ENCODE measurements at places on chromosomes 2 and 18.

DNA sequence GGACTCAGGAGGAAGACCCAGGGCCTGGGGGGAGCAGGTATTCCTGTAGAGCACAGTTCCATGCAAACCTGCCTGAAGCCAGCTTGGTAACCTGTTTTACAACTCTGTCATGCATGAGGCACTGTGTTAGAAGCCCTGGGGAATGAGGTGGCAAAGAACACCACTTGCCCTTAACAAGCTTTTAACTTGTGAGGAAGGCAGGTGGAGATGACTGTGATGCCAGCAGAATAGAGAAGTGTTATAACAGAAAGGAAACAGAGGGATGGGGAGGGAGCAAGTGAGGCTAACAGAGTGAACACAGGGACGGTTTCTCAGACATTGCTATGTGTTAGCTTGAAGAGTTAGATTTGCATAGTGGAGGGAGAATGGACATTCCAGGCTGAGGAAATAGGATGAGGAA lies 11.5 kb upstream of the IL1A start:
- no peak for DNase-seq

GRCh38 chr2:194602750-194603149 lies 1054.3 kb upstream of the SLC39A10 start:
- no peak for DNase-seq

DNA sequence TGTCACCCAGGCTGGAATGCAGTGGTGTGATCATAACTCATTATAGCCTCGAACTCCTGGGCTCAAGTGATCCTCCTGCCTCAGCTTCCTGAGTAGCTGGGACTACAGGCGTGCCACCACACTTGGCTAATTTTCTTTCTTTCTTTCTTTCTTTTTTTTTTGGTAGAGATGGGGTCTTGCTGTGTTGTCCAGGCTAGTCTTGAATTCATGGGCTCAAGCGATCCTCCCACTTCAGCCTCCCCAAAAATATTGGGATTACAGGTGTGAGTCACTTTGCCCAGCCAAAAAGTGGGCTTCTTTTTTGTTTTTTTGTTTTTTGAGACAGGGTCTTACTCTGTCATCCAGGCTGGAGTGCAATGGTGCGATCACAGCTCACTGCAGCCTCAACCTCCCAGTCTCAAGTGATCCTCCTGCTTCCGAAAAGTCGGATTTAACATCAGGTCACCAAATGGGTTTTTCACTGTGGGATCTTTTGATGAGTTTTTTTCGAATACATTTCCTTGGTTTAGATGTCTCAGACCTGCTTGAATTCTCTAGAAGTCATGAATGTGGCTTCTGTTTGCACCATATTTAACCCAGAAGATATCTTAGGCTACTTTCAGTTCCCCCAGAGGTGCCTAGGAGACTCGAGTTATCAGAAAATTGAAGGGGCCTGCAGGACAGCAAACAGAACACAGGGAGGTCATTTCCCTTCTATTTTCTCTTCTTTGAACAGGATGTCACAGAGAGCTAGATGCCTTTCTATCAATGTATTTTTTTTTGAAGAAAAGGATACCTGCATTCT lies 8.9 kb downstream of the RAB31 start:
- DNase-seq, result no peak

DNA sequence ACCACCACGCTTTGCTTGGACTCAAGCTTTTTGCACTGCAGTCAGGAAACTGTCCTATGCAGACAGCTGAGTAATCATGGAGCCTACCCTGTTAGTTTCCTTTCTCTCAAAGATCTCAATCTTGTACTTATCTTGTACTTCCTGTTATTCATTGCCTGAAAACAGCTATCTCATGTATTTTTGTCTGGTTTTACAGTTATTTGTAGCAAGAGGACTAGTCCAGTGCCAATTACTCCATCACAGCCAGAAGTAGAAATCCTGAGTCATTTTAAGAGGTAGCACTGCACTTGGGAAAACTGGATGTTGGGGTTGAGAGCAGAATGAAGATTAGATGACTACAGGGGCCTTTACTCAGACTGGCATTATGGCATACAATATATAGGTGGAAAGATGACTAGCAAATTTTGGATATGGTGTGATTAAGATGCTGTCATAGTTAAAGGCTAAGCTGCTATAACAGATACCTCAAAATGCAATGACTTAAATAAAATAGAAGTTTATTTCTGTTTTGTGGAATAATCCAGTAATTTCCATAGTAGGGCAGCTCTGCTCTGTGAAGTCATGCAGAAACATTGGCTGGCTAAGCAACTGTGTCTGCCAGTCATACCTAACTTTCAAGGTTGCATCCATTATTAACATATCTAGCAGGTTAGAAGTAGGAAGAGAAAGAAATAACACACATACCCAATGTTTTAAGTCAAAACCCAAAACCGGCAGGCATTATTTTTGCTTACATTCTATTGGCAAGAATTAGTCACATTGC lies 21.1 kb upstream of the CHMP3 start:
- no peak for DNase-seq

- DNase-seq, result no peak
These were observed 54.4 kb downstream of the LRPPRC start for GRCh38 chr2:43941359-43941758.

DNA sequence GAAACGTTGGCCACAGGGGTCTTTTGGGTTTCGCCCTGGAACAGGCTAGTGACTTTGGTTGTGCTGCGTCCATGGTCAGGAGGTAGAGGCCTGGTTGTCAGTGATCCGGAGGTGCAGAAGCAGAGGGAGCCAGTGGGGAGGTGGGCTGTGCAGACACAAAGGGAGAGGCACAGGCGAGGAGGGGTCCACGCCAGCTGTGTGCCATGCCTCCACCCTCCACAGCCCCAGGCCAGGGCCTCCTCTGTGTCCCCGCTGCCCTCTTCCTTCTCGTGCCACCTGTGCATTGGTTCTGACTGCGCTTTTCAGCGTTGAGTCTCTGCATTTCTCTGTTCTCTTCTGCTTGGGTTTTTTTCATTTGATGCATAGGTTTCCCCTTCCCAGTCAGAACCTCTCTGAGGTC lies 121.0 kb downstream of the GBX2 start:
- no peak for DNase-seq

DNA sequence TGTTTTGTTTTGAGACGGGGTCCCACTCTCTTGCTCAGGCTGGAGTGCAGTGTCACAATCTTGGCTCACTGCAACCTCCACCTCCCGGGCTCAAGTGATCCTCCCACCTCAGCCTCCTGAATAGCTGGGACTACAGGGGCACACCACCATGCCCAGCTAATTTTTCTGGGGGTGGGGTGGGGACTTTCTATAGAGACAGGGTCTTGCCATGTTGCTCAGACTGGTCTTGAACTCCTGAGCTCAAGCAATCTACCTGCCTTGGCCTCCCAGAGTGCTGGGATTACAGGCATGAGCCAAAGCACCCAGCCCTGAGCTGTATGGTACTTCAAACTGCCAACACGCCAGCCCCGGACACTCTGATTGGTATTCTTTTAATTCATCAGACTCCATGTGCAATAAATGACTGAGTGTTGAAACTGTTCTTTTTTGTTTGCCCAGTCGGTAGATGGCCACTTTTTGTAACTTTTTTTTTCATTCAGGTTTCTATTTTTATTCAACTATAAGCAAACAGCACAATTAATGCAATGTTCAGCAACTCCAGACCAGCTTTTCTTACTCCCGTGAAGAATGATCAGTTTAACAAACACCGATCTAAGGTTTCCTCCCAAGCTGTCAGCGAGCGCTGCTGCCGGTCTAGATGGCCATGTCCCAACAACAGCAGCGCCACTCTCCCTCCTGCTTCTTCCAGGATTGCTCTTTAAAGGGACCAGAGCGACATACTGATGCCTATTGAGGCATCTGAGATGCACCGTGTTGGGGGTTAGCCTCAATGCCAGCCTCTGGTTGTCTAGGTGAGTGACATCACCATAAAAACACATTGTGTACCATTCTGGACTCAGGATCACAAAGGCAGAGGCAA lies 12.5 kb upstream of the TGOLN2 start:
- DNase-seq, result no peak

DNA sequence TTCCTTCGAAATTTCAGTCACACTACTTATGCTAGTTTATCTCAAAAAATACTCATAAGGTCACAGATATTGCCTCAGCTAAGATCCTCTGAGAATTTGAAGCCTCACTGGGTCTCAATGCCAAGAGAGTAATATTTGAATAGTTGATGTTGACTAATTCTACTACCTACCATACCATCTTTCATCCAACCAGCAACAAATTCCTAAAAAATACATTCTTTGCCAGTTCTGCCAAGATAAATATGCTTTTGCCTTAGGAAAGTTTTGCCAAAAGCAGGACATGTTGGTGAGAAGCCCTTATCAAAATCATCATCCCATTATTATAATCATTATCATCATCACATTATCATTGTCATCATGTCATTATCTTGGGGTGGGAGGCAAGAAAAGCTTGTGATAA lies 544.6 kb upstream of the ZEB2 start:
- no peak for DNase-seq

DNA sequence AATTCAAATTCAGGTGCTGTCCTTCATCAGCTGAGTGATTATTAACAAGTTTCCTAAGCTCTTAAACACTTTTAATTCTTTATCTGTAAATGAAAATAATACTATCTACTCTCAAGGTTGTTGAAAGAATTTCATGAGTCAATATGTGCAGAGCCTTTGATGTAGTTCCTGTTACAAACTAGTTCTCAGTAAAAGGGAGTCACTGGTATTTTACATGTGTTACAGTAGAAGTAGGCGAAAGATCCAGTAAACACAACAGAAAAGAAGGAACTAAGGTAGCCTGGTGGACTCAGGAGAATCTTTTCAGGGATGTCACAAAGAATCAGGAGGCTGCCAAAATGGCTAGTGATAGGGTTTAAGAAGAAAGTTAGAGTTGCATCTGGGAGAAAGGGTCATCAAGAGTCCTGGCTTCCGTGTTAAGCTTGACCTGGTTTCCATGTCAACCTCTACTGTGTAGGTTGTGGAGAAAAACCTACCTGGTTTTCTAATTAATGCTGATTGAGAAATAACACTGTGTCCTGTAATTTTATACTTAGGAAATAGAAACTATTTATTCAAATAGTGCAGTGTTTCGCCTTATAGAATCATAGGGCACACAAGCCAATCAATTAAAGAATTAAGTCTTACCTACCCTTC lies 58.3 kb upstream of the TRIB2 start:
- DNase-seq, result no peak

DNA sequence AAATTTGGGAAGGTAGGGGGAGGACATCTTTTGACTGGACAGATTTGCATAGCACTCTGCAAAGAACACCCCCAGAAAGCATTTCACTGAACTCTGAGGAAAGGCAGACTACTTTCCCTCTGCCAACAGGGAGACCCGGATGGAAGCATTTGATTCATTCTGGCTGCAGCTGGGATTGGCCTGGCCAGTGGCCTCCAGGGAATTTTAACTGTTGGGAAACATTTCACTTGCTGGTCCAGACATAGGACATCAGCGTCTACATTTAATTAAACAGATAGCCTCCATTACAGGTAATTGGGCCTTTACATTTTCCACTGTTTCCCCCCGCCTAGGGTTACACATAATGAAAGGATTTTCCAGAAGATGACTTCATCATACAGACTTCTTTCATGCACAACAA lies 92.8 kb downstream of the MARCHF4 start:
- DNase-seq, result no peak

GRCh38 chr2:205906419-205906818 lies 179.6 kb downstream of the INO80D start:
- no peak for DNase-seq

DNA sequence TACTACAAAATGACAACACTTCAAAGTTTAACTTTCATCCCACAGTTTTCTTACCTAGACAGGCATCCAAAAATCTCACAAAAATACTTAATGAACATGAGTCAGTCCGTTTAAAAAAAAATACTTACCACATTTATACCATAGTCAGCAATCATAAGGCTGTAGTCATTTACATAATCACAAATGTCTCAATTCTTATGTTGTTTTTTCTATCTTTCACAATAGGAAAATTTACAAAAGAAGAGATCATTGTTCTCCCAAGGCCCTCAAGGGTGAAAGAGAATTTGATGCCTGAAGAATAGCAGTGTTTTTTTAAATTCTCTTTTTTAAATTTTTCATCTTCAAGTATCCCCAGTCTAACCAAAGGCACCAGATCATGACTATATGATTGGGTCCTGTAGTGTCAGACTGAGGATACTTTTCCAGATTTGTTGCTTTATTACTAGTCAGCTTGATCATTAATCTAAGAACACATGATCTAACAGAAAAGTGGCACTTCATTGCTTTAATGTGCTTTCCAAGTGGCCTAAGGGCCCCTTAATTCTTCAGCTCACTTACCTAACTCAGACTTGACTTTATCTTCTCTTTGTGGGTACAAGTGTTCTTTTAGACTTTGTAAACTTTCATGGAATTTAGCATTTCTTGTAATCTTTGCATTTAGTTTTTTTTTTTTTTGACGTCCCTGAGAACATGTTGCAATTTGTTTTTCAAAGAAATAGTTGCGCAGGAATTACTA lies 4.7 kb downstream of the SCYGR5 start:
- no peak for DNase-seq

DNA sequence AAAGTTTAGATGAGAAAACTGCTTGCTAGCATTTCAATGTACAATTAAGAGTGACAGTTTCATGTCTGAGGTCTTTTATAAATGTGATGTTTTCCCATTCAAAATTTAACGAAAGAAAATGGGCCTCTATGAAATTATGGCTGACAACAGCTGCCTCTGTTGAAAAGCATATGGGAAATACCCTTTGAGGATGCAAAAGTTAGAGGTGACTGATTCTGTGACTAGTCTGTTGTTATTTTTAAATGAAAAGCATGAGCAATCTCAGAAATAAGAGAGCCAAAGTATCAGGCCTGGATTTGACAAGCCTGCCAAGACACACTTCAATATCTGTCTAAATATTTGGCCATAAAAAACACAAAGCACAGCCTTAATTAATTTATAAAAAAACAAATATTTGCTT lies 580.8 kb downstream of the ERBB4 start:
- DNase-seq, result no peak

DNA sequence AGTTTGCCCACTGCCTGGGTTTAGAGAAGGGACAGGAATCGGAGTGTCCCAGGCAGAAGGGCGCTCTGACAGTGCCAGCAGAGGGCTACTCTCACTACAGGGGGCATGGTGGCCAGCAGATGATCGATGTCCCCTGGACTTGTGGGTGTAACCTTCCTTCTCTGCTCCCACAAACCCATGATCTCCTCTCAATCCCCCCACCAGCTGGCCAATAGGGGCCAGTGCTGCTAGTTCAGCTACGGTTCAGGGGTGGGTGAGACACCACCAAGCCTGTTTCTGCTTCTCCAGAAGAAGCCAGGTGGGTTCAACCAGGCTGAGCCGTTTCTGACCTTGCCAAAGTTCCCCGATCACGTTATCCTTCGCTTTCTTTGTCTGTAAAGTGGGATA lies 1.3 kb downstream of the NPPC start:
- no peak for DNase-seq

GRCh38 chr18:12001421-12001820 lies 20.1 kb downstream of the IMPA2 start:
- DNase-seq, result no peak

- DNase-seq, result no peak
These were observed 3.1 kb downstream of the SP3 start for GRCh38 chr2:173962031-173962430.

GRCh38 chr2:240438810-240439697 lies 3.6 kb downstream of the GPC1 start:
- no peak for DNase-seq

GRCh38 chr2:19868224-19868623 lies 33.6 kb downstream of the TTC32 start:
- no peak for DNase-seq
